Stimulated activated CD8-positive, alpha-beta memory T cell treated with anti-CD3 and anti-CD28 coated beads, Interleukin-7, amount 100 ng/mL, for 1 hour (primary cell): ENCODE measurements at places on chromosomes 7 and 10.

DNA sequence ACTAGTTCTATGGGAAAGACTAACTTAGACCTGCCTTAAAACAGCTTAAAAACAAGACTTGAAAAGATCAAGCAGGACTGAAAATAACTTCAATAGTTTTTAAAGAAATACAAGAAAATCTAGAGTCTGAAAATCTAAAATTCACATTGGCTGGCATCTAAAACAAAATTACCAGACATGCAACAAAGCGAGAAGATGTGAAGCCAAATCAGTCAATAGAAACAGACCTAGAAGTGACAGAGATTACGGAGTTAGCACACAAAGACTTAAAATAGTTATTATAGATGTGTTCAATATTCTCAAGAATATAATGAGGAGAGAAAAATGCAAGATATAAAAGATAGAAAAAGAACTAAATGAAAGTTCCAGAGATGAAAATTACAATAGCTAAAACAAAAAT is 78.3 kb upstream of the DIP2C start:
- DNase-seq = no peak

DNA sequence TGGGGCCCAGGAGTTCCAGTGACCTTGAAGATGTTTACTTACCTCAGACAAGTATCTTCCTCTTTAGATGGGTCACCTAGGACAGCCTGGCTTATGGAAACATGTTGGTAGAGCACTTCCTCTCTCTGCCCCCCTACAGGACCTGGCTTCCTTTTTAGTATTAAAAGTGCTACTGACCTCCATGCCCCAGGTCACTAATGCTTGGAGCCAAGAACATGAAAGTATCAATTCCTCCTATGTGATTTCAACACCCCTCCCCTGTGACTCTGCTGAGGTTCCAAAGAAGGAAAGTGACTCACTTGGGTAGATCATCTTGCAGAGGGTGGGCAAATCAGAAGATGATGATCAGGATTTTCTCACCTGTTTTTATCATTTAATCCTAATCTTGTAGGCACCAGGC is 125.3 kb upstream of the CCDC6 start:
- no peak for DNase-seq

DNA sequence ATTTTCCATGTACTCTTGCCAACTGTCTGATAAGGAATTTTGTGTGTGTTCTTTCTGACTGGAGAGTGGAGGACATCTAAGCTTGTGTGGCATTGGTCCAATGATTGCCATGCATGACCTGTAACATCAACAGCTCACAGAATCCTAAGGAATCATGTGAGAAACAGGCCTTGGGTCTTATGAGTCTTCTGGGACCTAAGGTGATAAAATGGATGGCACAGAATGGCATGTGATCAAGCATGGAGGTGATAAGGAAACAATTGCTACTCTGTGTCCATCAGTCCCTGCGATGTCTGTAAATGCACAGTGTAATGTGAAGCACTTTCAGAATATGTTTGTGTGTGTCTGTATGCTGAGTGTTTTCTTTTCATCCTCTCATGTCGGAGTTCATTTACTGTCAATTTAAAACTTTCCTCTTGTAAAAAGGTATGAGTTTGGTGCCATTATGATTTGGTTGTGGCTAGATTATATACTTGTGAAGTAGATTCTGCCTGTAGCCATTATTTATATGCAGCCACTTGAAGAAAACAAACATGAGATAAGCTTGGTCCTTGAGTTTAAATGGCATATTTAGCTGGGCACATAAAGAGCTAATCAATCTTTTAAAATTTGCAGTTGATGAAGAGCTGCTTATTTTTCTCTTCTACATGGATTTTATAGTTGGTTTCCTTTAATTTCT is 127.5 kb downstream of the VPS50 start:
- DNase-seq = no peak

DNA sequence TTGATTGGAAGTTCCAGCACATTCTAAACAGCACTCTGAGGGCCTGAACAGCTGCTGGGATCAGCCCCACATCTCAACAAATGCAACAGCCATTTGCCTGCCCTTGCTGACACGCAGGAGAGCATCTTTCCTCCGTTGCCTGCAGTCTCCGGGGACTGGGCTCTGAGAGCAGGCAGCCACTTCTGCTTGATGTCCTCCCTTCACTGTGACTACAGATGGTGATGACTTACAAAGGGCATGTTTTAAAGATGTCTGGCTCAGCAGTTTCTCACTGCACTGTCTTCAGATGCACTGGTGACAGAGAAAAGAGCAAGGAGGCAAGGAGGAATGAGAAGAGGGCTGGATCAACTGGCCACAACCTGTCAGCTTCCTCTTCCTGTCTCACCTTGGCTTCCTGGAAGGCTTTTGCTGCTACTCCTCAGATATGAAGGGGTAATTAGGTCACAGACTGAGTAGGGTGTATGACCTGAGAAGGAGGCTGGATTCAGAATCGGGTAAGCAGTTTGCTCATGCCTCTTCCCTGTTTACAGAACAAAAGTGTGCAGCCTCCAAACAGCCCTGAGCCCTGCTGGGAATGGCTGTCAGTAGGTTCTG is 143.5 kb upstream of the GHITM start:
- no peak for DNase-seq

- no peak for DNase-seq
These were observed 62.0 kb upstream of the RNF32 start for GRCh38 chr7:156578578-156578940.

- DNase-seq = no peak
These were observed 9.8 kb downstream of the WAC start for GRCh38 chr10:28542728-28543127.

- no peak for DNase-seq
These were observed 19.4 kb downstream of the SHTN1 start for GRCh38 chr10:116985611-116986010.

GRCh38 chr10:84540022-84540616 is 211.7 kb downstream of the CCSER2 start:
- no peak for DNase-seq

DNA sequence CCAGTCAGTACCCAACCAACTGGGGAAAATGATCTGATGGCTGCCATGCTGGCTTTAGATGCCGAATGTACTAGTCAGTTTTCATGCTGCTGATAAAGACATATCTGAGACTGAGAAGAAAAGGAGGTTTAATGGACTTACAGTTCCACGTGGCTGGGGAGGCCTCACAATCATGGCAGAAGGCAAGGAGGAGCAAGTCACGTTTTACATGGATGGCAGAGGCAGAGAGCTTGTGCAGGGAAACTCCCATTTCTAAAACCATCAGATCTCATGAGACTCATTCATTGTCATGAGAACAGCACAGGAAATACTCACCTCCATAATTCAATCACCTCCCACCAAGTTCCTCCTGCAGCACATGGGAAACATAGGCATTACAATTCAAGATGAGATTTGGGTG is 508.9 kb upstream of the NRP1 start:
- no peak for DNase-seq

GRCh38 chr10:132301371-132302330 is 6.1 kb downstream of the STK32C start:
- no peak for DNase-seq

DNA sequence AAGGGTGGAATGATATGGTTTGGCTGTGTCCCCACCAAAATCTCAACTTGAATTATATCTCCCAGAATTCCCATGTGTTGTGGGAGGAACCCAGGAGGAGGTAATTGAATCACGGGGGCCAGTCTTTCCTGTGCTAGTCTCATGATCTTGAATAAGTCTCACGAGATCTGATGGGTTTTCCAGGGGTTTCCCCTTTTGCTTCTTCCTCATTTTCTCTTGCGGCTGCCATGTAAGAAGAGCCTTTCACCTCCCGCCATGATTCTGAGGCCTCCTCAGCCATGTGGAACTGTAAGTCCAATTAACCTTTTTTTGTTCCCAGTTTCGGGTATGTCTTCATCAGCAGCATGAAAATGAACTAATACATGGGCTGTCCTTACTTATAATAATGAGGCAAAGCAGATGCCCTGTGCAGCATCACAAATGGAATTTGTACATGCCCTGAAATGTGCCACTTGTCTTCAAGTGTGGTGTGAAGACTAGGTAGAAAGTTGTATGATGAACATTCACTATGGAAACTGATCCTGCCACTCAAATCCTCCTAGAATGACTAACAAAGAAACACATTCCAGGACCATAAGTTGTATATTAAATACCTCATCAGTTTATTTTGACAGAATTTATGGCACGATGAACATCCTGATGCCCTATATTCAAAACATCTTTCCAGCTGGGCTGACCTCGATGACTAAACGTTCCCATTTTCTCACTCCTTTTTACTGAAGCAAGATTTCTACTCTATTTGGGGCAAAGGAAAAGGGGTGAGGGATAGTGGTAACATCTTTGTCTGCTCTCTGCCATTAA is 122.8 kb upstream of the CTTNBP2 start:
- no peak for DNase-seq

DNA sequence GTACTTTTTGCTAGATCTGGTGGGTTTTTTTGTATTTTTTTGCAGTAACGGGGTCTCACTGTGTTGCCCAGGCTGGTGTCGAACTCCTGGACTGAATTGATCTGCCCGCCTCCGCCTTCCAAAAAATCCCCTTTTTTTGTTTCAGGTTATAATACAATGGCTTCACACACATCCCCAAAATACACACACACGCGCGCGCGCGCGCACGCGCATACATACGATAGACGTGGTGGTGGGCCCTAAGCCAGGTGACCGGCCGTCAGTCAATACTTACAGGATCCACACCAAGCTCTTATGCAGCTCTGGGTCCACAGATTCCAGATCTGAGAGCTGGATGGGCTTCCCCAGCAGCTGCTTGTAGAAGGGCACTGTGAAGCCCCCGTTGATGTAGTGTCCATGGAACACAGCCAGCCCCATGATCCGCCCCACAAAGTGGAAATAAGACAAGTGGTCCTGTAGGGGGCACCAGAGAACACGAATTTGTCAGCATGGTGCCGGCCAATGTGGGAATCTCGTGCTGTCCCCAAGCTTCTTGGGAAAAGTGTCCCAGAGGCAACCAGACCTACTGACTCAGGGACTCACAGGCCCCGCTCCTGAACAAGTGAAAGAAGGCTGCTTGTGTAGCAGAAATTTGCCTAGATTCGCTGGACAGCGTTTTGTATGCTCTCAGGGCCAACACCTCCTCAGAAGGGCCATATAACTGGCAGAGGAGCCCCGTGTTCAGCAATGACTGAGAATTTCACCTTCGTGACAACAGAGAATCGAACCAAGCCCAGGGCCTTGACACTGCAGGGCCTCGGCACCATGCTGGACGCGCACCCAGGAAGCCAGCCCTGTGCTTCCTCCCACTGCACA is 103.6 kb downstream of the SMURF1 start:
- peak; percentile 14 for DNase-seq

- DNase-seq = no peak
These were observed 1.8 kb downstream of the LRRC18 start for GRCh38 chr10:48937796-48938195.

DNA sequence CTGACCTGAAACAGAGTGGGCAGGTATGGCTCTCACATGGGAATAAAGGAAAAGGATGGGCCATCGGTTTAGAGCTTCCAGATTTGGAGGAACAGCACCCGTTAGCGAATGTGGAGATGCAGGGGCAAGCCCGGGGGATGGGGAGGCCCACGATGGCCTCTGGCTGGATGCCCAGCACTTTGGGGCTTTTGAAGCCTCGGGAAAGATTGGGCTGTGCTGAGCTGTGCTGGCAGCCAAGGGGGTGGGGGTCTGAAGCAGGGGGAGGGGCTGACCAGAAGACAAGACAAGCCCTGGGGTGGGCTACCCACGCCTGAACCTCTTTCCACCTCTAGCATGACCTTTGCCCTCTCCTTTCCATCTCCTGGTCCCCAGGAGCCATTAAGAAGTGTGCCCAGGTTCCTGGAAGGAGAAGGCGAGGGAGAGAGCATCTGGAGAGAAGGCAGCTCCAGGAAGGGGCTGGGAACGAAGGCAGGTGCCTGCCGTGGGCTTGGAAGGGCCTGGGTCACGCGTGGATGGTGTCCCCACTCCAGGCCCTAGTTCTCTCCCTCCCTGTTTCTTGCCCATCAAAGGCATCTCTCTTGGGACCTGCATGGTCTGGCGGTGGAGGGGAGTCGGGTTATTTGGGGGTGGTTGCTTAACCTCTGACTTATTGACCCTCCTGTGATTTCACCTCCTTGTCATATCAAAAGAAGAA is 39.7 kb downstream of the JAKMIP3 start:
- DNase-seq = no peak

- DNase-seq = no peak
These were observed 78.5 kb downstream of the HGF start for GRCh38 chr7:81691199-81691821.

- no peak for DNase-seq
These were observed 9.5 kb downstream of the ACTR1A start for GRCh38 chr10:102492983-102493382.

DNA sequence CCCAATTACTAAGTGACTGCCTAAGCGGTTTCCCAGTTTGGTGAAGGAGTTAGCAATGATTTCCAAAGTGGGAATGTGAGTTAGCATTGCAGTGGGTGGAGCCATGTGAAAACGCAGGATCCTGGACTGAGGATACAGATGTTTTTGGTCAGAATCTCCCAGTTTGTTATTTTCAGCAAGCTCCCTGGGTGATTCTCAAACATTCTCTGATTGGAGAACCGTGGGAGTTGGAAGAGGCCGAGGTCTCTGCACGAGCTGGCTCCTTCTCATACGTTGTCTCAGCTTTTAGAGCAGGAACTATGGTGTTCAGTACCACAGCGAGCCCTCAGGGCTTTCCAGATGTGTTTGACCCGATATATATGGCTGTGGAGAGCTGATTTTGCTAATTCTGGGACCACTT is 396.5 kb upstream of the NPVF start:
- DNase-seq = no peak

DNA sequence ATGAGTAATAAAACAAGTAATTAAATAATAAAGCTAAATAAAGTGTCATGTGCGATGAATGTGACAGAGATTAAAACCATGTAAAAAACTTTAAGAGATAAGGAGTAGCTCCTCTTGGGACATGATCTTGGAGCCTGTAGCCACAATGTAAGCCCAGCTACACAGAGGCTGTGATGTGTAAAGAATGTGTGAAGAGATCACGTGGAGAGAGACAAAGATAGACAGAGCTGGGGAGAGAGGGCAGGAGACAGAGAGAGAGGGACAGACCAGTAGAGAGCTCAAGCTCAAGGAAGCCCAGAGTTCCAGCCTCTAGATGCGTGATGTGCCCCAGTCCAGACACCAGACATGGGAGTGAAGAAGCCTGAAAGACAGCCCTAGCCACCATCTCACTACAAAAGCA is 644.1 kb downstream of the TNS3 start:
- no peak for DNase-seq

DNA sequence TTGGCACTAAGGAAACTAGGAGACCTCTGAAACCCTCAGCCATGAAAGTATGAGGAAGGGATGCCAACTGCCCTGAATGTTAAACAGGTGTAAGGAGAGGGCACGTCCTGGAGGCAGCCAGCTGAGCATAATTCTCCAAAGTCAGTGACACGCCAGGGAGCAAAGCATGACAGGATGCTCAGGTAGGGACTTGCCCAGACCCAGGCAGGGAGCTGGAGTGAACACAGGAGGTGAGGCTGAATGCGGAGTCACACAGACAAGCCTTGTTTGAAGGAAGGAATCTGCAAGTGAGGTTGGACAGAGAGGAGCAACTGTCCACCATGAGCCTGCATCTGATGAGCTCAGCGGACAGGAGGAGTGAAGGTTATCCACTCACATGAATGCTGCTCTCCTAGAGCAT is 41.5 kb downstream of the KLRG2 start:
- DNase-seq = no peak
